Stimulated activated CD4-positive, alpha-beta T cell treated with anti-CD3 and anti-CD28 coated beads, Interleukin-2, amount 100 ng/mL, for 24 hours (primary cell): ENCODE measurements at places on chromosomes 2 and 18.

- DNase-seq = no peak
Measured at GRCh38 chr2:204264621-204265140, 280.6 kb upstream of the PARD3B start.

DNA sequence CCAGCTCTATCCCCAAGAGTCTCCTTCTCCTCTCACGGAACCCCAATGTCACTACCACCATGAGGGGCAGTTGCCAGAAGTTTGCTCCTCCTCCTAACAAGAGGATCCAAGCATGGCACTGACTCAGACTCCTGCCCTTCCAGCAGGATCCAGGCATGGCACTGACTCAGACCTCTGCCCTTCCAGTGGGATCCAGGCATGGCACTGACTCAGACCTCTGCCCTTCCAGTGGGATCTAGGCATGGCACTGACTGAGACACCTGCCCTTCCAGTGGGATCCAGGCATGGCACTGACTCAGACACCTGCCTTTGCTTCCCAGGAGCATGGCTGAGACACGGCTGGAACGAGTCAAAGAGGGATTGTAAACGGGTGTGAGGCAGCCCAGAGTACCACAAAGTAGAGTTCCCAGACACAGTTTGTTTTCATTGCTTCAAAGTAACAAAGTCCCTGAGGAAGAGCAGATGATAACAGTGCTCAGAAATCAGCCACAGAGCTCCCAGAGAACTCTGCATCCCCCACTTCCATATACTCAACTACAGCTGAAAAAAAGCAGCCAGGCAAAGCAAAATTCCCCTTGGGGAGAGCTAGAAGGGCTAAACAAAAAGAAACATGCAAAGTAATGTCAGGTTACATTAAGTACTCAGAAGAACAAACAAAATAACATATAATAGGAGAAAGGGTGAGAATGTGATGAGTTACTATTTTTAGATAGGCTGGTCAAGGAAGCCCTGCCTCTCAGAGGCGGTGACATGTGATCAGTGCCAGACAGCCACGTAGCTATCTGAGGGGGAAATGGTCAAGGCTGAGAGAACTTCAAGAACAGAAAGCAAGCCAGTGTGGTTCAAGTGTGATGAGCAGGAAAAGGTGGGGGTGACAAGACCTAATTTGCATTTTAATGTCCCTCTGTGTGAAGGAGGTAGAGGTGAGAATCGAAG lies 3.0 kb downstream of the BUB1 start:
- DNase-seq = no peak

DNA sequence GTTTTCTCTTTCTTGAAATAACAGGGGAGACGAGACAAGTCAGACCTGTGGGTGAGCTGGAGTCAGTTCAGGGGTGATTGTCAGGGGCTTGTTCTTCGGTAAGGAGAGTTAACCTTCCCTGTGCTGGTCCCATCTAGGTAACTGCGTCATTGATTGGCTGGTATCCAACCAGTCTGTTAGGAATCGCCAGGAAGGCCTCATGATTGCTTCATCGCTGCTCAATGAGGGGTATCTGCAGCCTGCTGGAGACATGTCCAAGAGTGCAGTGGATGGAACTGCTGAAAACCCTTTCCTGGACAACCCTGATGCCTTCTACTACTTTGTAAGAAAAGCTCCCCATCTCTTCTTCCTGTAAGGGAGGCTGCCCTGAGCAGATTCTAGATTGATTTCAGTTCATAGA lies 21.3 kb downstream of the PLEK start:
- no peak for DNase-seq

DNA sequence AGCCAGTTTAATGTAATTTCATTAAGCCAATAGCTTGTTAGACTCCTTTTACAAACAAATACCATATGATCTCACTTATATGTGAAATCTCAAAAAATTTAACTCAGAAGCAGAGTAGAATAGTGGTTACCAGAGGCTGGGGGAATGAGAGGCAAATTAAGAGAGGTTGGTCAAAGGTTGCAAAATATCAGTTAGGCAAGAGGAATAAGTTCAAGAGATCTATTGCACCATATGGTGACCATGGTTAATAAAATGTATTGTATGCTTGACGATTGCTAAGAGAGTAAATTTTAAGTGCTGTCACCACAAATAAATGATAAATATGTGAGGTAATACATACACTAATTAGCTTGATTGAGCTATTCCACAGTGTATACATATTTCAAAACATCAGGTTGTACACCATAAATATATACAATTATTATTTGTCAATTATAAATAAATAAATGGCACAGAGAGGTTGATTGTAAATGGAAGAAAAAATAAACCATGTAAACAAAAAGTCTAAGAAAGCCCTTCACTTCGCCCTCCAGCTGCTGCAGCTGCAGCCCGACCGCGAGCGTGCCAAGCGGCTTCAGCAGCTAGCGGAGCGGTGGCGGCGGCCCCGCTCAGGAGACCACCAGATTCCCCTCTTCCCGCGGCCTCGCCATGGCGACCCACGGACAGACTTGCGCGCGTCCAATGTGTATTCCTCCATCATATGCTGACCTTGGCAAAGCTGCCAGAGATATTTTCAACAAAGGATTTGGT lies 23.0 kb upstream of the ACTR2 start:
- DNase-seq = no peak

- peak; percentile 13 for DNase-seq
Measured at GRCh38 chr2:190216829-190217228, 102.8 kb downstream of the HIBCH start.

DNA sequence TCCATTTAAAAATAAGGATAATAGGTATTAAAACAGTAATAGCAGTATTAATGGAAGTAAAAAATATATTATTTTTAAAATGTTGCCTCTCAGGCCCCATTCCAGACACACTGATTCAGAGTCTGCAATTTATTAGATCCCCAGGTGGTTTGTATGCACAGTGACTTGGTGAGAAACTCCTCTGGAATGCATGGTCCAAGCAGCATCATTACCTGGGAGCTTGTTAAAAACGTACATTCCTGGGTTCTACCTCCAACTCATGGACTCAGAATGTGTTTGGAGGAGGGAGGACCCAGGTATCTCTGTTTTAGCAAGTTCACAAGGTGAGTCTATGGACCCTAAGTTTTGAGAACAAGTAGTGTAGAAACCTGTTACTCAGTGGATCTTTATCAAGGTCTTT lies 95.6 kb downstream of the ITGA4 start:
- no peak for DNase-seq
